ENCODE measurements at places on chromosomes 4 and X.

DNA sequence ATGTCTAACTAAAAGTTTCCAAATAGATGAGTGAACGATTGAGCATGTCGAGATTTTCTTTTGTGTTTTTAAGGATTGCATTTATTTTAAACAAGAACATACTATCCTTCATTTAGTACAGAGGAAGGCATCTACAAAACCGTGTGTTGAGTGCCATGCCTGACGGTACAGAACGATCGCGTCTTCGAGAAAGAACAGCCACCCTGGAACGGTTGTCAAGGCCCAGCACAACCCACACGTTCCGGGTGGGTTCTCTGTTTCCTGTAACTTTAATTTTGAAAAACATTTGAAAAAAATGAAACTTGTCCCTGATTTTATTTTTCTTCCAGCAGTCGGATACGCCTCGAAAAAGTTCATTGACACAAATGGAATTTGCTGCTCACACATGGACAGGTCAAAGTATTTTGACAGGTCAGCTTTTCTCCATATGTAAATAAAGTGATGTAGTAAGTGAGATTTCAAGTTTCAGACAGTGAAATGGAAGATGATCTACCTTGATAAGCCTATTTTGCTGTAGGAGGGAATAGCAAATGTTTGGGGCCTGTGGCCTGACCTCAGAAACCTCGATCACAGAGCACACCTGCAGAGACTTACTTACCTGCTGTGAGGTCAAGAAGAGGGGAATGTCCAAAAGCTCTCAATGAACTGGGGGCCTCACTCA is 24.4 kb upstream of the CYP4V2 start:
- no peak for DNase-seq

DNA sequence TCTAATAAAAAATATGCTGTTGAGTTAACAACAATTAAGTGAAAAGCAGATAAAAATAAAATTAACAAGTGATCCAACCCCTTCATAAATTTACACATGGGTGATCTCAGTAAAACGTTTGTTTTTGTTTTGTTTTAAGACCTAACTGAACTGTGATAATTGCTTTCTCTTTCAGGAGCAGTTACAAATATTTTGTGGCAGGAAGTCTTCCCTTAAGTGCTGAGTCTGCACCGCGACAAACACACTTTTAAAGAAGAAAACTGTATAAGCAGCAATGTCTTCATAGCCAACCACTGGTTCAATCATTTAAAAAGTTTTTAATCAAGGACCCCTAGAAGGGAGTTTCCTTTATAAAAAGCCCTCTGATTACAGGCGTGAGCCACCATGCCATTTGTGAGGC is 53.7 kb upstream of the NFKB1 start:
- DNase-seq: no peak

- DNase-seq: no peak
Measured at GRCh38 chrX:153495903-153496589, 1.3 kb downstream of the BGN start.

- no peak for DNase-seq
Measured at GRCh38 chr4:148067301-148067916, 335.5 kb downstream of the ARHGAP10 start.

DNA sequence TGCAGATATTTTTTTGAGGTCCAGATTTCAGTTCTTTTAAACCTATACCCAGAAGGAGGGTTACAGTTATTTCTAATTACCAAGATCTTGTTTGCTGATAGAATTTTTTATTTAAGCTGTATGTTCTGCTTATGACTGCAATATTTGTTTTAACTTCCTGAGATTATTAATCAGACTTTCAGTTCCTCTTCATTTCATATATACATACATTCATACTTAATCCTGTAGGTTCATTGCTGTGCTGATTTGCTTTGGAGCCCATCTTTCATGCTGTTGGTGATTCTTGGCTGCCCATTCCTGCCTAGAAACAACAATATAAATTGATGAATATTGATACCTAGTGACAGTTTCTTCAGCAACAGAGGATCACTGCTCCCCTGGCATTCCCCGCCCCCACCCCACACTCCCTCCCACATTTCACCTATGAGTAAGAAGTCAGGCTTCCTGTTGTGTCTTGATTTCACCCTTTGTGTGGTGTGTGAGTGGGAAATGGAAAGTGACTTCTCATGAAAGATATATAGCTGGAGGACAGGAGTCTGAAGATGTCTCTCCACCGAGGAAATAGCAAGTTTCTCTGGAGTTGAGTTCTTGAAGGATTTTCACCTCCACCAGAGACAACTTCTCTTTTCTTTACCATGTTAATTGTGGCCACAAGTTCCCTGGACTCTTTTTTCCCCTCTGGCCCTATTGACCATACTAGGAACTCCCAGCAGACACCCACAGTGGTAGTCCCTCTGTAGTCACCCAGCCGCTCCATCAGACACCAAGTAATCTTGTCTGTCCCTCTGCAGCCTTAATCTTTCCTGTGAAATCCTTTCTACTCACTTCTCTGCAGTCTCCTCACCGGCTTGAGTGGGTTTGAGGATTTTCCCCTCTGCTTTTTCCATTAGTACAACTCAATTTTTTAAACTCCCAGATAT is 118.4 kb downstream of the ASB9 start:
- peak; percentile 19 for DNase-seq

DNA sequence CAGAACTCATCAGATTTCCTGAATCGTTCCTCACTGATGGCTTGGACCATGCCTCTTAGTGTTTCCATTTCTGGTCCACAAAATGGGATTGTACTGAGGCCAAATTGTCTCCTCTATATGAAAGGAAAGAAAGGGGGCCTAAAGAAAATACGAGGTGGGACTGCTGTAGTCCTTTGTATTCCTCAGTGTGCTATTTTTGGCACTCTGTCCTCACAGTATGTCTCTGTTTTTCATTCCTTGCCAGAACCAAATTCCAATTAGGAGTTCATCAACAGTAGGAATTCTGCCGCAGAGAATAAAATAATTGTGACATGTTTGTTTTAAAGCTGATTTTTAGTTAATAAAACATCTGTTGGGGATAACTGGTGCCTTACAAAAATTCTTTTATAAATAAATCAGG is 515.7 kb downstream of the SMARCA1 start:
- no peak for DNase-seq

DNA sequence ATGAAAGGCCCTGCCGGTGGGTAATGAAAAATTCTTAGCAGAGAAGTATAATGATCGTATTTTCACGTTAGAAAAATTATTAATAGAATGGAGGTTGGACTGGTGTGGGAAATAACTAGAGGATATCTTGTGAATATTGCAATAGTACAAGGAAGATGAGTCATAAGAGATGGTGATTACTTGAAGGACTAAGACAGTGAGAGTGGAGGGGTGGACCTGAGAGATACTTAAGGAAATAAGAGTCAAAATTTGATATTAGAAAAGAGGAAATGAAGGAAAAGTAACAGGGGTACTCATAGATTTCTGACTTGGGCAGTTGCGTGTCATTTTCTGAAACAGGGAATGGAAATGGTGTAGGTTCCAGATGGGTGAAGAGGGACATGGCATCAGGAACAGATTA is 1.7 kb upstream of the USP53 start:
- DNase-seq: no peak

- no peak for DNase-seq
Measured at GRCh38 chrX:75301060-75301459, 27.2 kb downstream of the UPRT start.

- DNase-seq: no peak
Measured at GRCh38 chr4:174437749-174438148, 84.5 kb downstream of the HPGD start.

DNA sequence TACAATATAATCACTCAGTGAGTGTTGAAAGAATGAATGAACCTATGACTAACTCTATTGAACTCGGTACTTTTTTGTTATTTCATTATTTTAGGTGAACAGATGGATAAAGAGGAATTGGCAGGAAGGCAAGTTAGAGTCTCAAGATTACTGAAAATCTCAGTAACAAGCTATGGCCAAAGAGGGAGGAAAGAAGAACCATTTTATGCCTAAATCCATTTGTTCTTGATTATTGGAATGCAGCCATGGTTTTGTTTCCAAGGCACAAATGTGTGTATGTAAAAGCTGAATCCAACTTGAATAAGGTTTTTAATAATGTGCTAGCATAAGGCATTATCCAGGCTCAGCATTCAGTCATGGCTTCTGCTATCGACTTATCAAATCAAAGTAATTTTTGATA is 196.4 kb downstream of the DTHD1 start:
- DNase-seq: no peak

GRCh38 chr4:80360084-80360483 is 24.6 kb downstream of the CFAP299 start:
- DNase-seq: no peak

DNA sequence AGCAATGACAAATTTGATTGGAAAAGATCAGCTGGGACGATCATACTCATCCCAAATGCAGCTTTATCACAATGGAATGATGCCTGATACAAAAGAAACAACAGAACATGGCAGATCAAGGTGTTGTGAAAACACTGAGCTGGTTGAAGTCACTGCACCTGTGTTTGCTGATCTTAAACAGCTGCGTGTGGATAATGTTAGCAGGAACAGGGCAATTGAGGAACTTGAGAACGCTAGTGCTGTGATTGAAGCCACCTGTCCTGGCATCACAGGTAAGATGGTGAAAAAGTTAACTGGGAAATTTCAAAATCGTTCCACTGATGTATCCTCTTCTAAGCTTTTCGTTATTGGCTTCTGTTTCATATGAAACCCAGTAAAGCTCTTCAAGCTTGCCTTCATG is 27.4 kb upstream of the SOD3 start:
- DNase-seq: no peak

- DNase-seq: no peak
Measured at GRCh38 chrX:102624105-102624504, 24.8 kb downstream of the ARMCX5 start.

DNA sequence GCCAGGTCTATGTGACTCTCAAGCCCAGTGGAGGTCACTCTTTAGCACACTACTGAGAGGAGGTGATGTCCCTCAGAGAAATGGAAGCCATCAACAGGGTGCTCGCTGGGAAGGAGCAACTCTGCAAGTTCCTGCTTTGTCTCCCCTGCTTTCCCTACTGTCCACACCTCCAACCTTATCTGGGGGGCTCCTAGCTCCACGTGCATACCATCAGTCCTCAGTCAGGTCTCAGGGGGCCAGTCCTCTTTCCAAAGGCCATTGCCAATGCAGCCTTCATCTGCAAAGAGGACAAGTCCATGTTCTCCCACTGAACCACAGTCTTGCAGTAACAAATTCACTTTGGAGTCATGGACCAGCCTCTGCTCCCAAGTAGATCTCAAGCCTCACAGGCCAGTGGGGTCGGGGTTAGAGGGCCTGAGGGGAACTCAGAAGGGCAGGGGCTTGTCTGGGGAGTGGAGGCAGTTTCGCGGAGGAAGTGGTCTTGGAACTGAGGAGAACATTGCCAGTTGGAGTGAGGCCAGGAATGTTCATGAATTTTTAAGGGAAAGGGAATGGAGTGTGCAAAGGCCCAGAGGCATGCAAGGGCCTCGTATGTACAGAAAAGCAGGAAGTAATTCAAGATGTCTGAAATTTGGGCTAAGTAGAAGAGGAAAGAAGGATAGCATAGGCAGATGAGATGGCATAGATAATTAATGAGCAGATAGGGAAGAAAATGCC is 8.9 kb downstream of the RTL5 start:
- no peak for DNase-seq

GRCh38 chr4:10013722-10014121 is 7.6 kb downstream of the SLC2A9 start:
- no peak for DNase-seq

All from stimulated activated CD4-positive, alpha-beta T cell treated with anti-CD3 and anti-CD28 coated beads, TNF-alpha, amount 100 ng/mL, for 4 hours (primary cell).